Activated CD4-positive, alpha-beta T cell treated with anti-CD3 and anti-CD28 coated beads, Interleukin-2, amount 10 ng/mL, durations not matched to agents 24 days and 14 days (primary cell): ENCODE measurements at places on chromosomes 11 and 22.

- no peak overlapping the region for H3K4me3 ChIP-seq
- H3K4me1 ChIP-seq: no peaks in the 10 kb centered on the region
- peaks cover 34% of the 10 kb centered on the region for H3K27me3 ChIP-seq
- no peak overlapping the region for H3K27ac ChIP-seq
- DNase-seq: no peak
These were observed 65.8 kb upstream of the SEPTIN5 start for GRCh38 chr22:19648419-19648929.

GRCh38 chr11:104339380-104339831, 175.5 kb upstream of the PDGFD start:
- no peak overlapping the region for H3K27ac ChIP-seq
- no peak overlapping the region for H3K4me3 ChIP-seq
- H3K27me3 ChIP-seq: no peaks in the 10 kb centered on the region
- no peaks in the 10 kb centered on the region for H3K4me1 ChIP-seq
- DNase-seq: no peak
- no peaks in the 10 kb centered on the region for H3K36me3 ChIP-seq

DNA sequence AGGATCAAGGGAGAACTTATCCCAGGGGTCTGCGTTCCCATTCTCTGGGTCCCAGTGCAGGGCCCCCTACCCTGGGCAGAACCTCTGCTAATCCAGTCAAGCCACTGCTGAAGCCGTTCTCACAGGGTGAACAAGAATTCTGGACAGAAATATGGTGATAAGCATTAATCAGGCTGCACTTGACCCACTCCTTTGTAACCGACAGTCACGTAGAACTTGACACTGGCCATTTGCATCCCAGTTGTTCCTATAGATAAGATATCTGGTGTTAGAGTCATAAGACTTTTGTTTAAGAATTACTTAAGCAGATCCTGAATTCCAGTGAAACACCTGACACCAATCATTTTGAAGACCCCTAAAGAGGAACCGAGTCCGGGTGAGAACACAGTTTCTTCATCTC, 107.5 kb upstream of the THY1 start:
- peaks cover 4% of the 10 kb centered on the region for H3K27me3 ChIP-seq
- no peak for DNase-seq
- peaks cover 2% of the 10 kb centered on the region for H3K4me1 ChIP-seq
- H3K4me3 ChIP-seq: no peak overlapping the region
- H3K27ac ChIP-seq: no peak overlapping the region
- H3K36me3 ChIP-seq: no peaks in the 10 kb centered on the region

GRCh38 chr22:44680481-44680894, 21.5 kb upstream of the PRR5 start:
- peaks cover 51% of the 10 kb centered on the region for H3K4me1 ChIP-seq
- DNase-seq: no peak
- H3K27me3 ChIP-seq: peaks cover 4% of the 10 kb centered on the region

GRCh38 chr11:46360878-46361277, 13.6 kb downstream of the DGKZ start:
- H3K4me1 ChIP-seq: peaks cover 27% of the 10 kb centered on the region
- H3K4me3 ChIP-seq: peak overlapping the region; percentile 88
- peak overlapping the region; percentile 80 for H3K27ac ChIP-seq
- no peak for DNase-seq
- H3K36me3 ChIP-seq: peaks cover 4% of the 10 kb centered on the region
- no peaks in the 10 kb centered on the region for H3K27me3 ChIP-seq

- no peak overlapping the region for H3K4me3 ChIP-seq
- H3K27me3 ChIP-seq: no peaks in the 10 kb centered on the region
- DNase-seq: no peak
- H3K27ac ChIP-seq: no peak overlapping the region
These were observed 696.5 kb upstream of the CHORDC1 start for GRCh38 chr11:90919332-90919731.

DNA sequence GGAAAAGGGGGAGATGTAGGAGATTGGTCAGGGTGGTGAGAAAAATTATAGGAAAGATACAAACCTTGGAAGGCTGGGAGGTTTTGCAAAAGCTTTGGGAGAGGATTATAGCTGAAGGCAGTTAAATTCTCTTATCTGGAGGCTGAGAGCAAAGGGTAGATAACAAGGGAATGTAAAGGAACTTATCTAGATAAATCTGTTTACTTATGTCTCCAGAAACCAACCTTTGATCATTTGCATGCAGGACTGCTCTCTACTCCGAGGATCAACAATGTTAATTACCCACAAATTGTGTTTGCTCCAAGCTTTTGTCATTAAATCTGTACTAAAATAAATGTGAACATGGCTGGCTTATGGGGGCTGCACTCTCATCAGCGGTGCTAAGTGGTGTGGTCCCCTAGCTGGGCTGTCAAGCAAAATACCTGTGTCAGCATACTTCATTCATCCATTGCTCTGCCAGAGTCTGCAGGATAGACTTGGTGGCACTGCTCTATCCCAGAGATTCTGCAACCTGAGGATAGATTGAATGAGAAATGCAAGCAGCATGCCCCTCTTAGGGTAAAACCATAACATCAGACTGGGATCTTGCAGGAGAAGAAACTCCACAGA, 1599.2 kb upstream of the TENM4 start:
- no peaks in the 10 kb centered on the region for H3K27me3 ChIP-seq
- DNase-seq: no peak
- no peaks in the 10 kb centered on the region for H3K4me1 ChIP-seq
- H3K27ac ChIP-seq: no peak overlapping the region
- H3K36me3 ChIP-seq: no peaks in the 10 kb centered on the region

DNA sequence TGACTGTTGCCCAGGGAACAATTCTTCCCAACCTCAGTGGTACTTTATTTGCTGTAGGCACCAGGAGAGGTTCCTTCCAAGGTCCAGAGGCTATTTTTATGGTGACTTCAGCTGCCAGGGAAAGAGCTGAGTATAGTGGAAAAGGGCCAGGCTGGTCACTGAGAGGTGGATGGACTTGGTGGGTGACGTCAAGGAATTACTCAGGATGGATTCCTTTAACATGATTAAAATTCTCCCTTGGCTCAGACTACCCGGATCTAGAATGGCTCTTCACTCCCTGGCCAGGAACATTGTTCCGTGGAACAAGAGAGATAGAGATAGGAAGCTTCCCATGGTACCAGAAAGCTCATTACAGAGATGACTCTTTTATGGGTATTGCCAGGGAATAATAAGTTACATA, 8.7 kb upstream of the CALCA start:
- H3K27me3 ChIP-seq: peaks cover 54% of the 10 kb centered on the region
- no peak overlapping the region for H3K27ac ChIP-seq
- H3K4me1 ChIP-seq: peaks cover 1% of the 10 kb centered on the region
- no peaks in the 10 kb centered on the region for H3K36me3 ChIP-seq
- no peak overlapping the region for H3K4me3 ChIP-seq

DNA sequence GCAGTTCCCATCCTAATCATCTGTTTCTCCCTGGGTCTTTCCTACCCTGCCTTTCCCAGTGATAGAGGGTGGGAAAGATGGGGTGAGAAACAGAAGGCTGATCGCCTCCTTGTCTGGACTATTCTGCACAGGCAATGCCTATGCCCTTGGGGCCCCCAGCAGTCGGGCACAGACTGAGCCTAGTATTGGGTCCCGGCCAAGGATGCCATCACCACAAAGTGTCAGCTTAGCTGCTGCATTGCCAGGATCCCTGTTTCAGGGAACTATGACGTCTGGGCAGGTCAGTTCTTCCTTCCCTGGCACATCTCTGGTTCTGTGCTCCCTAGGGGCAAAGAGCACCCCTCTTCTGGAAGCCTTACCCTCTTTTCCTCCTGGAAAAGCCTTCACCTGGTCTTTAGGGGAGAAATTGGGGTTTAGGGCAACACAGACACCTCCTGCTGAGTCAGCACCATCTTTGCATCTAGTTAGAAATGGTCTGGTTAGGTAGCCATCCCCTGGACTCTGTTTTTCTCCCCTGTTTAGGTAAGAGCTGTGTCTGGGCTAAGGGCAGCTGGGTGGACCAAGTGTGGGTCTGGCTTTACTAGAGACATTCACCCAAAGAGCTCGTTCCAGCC, 2.1 kb downstream of the ADAMTS8 start:
- H3K27me3 ChIP-seq: peaks cover 62% of the 10 kb centered on the region
- H3K27ac ChIP-seq: no peak overlapping the region
- H3K4me1 ChIP-seq: peaks cover 5% of the 10 kb centered on the region
- DNase-seq: no peak
- no peaks in the 10 kb centered on the region for H3K36me3 ChIP-seq

GRCh38 chr11:94926698-94927237, 46.6 kb downstream of the CWC15 start:
- H3K27ac ChIP-seq: no peak overlapping the region
- H3K4me3 ChIP-seq: no peak overlapping the region
- no peaks in the 10 kb centered on the region for H3K27me3 ChIP-seq
- H3K36me3 ChIP-seq: peaks cover 12% of the 10 kb centered on the region

DNA sequence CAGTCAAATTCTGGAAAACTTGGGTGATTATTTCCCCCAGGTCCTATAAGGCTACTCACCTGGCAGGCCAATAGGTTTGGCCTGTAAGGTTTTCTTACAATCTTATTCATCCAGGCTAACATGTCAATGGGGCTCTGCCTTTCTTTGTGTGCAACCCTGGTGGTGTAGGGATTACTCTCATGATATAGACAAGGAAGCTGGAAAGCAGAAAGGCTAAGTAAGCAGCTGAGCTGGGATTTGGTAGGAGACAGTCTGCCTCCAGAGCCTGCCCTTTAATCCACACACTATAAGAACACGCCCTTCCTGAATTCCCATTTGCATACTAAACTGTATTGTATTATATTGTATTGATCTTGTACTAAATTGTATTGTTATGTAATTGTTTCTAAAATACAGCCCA, 373.3 kb upstream of the CCDC90B start:
- peak; percentile 37 for DNase-seq
- no peaks in the 10 kb centered on the region for H3K36me3 ChIP-seq
- H3K27ac ChIP-seq: no peak overlapping the region
- no peaks in the 10 kb centered on the region for H3K4me1 ChIP-seq
- no peak overlapping the region for H3K4me3 ChIP-seq

DNA sequence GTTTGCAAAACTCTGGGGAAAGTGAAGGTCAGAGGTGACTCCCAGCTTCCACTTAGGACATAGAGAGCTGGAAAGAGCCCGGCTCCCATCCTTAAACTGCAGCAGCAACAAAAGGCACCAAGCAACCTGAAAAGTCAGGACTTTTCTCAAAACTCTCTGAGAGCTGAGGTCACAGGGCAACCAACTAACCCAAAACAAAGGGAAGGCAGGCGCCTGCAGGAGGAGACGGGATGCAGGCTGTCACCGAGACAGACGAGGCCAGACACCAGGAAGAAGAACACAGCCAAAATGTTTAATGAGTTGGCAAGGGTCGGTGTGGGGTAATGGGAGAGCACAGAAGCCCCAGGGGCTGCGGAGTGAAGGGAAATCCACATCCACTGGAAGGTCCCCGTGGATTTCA, 19.9 kb downstream of the ASCL2 start:
- H3K27me3 ChIP-seq: peaks cover 2% of the 10 kb centered on the region
- H3K4me1 ChIP-seq: no peaks in the 10 kb centered on the region
- H3K36me3 ChIP-seq: no peaks in the 10 kb centered on the region
- H3K4me3 ChIP-seq: no peak overlapping the region

DNA sequence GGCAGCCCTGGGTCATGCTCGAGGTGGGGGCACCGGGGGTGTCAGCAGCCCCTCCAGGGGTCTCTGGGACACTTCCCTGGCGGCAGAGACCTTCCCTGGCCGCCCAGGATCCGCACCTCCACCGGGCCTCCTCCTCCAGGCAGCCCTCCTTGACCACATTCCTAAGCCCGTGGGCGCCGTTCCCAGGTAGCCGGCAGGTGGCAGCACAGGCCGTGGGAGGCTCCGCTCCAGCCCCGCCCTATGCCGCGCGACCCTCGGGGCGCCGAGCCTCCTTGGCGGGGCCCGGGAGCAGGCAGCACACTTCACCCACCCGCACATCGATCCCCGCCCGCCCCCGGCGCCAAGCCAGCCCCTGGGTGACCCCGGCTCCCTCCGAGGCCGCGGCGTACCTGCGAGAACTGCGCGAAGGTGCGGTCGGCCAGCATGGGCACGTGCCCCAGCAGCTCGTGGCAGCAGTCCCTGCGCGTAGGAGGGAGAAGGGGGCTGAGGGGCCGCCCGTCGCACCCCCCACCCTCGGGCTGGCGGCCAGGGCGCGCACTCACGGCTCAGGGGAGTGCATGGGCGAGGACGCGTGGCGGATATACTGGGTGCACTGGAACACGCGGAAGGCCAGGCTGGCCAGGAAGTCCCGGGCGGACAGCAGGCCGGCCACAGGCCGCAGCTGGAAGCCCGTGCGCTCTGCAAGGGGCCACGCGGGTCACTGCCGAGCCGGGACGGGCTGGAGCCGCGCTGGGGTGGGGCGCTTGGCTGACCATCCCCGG, 5.3 kb upstream of the INS start:
- H3K4me1 ChIP-seq: no peaks in the 10 kb centered on the region
- DNase-seq: peak; percentile 78
- no peaks in the 10 kb centered on the region for H3K27me3 ChIP-seq

GRCh38 chr22:47158457-47158856, 396.0 kb downstream of the TBC1D22A start:
- H3K4me3 ChIP-seq: no peak overlapping the region
- no peaks in the 10 kb centered on the region for H3K36me3 ChIP-seq
- no peak overlapping the region for H3K27ac ChIP-seq
- no peak for DNase-seq

DNA sequence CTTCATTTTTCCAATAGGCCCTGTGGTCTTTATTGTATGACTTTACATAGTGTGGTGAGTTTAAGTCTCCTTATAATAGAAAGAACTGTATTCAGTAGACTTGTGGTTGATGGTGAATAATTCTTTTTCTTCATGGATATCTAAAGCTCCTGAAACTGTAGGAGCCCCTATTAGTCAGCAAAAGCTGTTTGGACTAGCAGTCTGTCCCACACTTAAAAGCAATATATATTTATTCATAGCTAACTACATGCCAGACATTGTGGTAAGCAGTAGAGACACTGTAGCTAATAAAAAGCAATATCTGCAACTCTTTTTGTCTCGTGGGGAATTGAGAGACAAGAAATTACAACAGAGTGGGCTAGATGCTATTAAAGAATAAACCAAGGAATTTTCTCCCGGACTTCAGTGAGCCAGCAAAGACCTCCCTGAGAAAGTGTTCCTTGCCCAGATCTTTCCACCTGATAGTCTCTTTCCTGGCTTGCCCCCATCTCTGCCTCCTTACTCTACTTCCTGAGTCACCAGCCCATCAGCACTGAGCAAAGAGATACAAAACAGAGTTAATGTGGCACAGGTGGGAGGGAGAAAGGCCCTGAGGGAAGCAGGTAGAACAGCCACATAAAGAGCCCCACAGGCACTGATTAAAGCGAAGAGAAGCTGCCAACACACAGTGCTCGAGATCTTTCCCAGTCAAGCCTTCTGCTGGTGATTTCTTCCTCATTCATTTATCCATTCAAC, 1.4 kb upstream of the OR52W1 start:
- H3K4me1 ChIP-seq: peaks cover 23% of the 10 kb centered on the region
- no peaks in the 10 kb centered on the region for H3K36me3 ChIP-seq
- H3K4me3 ChIP-seq: no peak overlapping the region
- no peak overlapping the region for H3K27ac ChIP-seq
